ENCODE measurements at places on chromosomes 1 and 21. TPM values are rescaled to one million over a fixed set of nuclear protein-coding genes. Genes with fewer than 3 reads are reported as not detected.

DNA sequence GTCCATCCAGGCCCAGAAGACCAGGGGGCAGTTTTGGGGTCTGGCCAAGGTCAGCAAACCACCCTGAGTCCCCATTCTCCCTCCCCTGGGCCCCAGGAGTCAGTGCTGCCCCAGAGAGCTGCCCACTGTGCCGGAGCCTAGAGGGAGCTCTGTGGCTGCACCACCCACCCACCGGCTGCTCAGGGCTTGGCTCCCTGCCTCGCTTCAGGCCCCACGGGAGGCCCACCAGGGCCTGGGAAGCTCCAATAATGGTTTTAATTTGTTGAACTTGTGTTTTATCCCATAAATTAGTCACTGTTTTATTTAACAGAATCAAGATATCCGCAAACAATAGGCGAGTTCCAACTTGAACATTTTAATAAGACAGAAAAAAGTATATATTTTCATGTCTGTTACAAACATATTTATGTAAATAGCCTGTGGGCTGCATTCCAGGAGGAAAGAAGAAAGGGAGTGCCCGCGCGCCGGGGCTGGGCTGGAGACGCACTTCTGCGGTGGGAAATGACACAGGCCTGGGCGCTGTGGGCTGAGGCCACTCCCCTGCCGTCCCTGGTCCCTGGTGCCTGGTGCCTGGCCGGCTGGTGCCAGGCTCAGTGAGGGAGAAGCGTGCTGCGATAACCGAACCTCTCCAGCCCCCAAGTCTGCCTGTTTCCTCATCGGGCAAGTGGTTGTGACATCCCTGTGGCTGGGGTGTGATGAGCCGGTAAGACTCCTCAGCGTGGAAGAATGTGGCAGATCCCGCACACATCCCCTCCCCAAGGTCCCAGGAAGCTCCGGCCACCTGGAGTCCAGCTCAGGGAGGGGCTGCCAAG, 160.5 kb downstream of the PEX14 start:
- peak; percentile 76 for ATAC-seq

The ATF3 gene
- total RNA-seq = 2.7 TPM

The RXRG gene
- total RNA-seq = 0.24 TPM

GRCh38 chr1:208807446-208808127, 563.4 kb upstream of the PLXNA2 start:
- peak; percentile 93 for ATAC-seq

DNA sequence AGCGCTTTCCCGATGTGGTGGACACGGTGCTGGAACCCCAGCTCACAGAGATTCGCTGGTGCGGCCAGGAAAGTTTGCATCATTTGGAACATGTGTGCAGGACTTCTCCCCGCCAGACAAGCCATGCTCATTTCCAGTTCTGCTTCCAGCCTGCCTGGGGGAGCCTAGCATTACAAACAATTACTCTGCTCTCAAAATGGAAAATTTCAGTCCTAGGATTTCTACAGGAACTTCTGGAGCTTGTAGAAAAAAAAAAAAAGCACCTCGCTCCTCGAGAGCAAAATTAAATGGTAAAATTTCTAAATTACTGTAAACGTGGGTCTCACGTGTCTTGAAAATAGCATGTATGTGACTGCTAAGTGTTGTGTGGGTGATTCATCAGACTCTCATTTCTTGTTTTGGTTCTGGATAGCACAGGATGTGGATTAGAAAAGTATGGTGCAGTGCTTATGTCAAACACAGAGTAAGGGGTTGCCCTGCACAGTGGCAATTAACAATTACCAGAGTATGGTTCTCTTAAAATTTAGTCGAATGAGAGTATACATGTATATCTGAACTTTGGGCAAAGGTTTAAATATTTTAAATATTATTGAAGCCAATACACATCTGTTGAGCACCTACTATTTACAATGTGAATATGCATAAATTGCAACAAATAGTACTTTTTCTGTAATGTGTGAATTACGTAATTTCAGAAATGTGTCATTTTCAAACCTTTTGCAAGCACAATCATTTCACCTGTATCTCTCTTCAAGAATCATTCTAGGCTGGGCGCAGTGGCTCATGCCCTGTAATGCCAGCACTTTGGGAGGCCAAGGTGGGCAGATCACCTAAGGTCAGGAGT, 61.8 kb upstream of the PTGFRN start:
- no peak for ATAC-seq

DNA sequence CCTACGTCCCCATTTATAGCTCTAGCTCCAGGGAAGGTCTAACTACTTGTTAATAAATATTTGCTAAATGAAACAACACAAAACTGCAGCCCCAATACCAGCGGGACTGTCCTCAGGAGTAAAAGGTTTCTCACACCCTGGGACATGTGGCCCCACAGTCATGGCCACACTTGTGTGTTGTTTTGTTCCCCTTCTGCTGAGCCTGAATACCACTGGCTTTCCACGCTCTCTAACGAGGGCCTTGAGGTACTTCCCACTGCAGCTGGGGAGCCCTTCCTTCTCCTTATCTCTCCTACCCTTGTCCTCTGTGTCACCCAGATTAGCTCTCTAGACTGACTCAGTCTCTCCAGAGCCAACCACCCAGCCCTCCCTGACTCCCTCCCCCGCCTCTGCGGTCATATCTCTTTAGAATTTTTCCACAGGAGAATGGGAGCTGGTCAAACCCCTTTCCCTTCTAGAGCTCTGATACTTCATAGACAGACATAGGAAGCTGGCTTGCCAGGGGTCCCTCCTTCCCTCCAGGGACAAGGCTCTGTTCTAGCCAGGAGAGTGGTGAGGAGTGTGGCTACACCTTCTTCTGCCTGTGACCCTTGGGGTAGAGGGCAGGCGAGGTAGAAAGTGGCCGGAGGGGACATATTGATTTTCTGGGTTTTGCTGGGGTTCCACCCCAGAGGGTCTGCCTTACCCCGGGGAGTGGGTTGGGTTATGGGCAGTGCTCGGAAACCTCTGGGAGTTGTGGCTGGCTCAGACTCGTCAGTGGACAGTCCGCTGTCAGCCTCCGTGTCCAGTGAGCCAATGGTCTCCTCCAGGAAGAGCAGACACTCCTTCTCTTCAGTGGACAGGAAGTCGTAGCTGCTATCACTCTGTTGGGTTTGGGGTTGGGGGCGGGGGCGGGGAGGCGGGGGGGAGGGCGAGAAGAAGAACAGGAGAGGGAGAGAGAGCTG, 8.1 kb downstream of the C1orf116 start:
- no peak for ATAC-seq

GRCh38 chr1:113990530-113990929, 11.3 kb downstream of the OLFML3 start:
- ATAC-seq = no peak

DNA sequence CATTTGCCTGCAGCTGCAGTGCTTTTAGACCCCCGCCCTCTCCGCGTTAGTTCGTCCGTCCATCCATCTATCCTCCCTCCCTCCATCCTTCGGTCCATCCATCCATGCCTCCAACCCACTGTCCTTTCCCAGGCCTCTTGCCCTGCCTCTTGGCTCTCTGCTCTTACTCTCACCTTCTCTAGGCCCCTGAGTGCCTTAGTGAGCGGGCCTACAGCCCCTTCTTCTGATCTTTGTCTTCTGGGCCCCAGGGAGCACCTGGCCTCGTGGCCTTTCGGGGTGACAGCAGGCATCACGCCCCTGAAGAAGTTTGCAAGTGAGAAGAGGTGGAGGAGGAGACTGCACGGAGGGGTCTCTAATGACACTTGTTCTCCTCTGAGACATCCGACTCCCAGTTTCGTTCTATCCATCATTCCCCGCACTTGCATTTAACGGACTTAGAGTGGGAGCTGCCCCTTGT, 842 bp downstream of the ATXN7L2 start:
- no peak for ATAC-seq

DNA sequence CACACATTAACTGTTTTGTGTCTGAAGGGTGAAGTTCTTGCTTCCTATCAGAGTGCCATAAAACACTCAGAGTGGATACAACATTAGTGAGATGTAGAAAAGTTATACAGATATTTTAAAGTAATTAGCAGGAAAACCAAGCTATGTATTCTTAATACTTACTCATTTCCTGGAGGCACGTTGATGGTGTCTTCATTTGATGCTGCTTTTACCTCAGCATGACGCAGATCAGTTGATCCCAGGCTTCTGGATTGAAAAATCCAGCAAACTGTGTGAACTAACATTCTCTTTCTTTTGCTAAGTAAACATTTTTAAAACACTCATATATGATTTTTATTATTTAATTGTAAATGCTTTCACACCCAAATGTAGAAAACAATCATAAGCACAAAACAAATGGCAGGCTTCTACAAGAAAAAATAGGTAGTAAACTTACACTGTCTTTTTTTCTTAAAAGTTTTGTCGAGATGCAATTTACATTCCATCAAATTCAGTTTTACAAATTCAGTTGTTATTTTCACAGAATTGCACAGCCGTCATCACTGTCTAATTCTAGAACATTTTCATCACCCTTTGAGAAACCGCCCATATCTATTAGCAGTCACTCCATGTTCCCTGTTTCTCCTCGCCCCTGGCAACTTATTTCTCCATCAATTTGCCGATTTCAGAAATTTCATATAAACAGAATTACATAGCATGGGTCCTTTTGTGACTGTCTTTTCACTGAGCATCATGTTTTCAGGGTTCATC, 198.9 kb downstream of the LRRC7 start:
- no peak for ATAC-seq

The TTC34 gene
- 0.08 TPM for total RNA-seq

- ATAC-seq = no peak
These were observed 19.9 kb downstream of the MYOM3 start for GRCh38 chr1:24091971-24092482.

- no peak for ATAC-seq
These were observed 485.7 kb upstream of the BRINP3 start for GRCh38 chr1:190963321-190963720.

DNA sequence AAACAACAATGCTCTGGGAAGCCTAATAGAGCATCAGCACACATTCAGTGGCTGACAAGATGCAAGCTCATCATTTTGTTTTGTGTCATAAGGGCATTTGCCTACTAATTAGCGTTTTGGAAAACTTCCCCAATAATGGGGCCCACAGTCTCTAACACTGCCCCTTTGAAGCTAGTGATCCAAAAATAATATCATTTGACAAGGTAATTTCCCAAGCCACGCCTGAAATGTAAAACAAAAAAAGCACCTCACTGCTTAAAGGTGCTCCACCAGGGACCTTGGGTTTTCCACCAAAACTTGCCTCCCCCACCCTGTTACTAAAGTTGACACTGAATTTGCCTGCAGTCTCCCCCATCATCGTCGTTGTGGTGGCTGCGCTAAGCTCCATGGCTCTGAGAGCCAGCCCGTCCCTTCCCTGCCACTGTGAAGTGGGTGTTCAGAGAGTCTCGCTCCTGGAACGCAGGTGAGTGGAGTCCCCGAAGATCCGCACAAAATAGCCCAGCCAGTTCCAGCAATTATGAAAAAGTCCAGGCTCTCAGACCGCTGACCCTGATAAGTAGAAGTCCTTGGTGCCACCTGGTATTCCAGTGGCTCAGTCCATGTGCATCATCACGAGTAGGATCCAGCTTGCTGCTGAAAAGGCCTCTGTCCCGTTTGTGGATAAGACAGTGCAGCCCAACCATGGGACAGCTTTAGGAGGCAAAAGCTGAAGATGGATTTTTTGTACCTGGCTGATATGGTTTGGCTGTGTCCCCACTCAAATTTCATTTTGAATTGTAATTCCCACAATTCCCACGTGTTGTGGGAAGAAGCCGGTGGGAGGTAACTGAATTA, 52.2 kb downstream of the RAB3GAP2 start:
- ATAC-seq = no peak

DNA sequence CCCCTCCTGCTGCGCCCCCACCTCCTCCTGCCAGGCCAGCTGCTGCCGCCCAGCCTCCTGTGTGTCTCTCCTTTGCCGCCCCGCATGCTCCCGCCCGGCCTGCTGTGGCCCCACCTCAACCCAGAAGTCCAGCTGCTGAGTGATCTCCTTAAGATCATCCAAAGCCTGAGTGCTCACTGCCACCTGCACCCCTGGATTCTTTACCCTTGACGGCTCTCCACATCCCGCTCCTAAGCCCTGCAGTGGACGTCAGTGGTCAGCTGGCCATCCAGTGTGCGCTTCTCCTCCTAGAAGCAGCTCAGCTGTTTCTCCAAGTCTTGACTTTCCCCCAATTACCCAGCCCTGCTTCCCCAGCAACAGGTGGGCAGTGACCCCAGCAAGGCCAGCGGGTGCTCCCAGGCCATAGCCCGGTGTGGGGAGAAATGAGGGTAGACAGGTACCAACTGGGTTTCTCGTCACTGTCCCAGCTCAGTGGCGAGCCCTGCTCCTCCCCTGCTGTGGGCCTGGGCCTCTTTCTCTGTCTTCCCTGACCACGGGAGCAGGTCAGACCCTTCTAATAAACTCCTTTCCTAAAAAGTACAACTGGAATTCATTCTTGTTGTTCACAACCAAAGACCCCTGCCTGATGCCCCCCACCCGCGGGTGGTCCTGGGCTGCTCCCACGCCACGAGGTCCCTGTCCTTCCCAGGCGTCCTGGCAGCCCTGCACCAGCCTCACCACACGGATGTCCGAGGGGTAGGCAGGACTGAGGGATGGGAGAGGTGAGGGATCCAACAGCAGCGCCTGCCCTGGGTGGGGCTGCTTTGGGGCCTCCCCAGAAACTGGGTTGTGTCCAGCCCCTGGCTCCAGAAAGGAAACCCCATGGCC, 1.4 kb downstream of the KRTAP10-7 start:
- ATAC-seq = no peak

DNA sequence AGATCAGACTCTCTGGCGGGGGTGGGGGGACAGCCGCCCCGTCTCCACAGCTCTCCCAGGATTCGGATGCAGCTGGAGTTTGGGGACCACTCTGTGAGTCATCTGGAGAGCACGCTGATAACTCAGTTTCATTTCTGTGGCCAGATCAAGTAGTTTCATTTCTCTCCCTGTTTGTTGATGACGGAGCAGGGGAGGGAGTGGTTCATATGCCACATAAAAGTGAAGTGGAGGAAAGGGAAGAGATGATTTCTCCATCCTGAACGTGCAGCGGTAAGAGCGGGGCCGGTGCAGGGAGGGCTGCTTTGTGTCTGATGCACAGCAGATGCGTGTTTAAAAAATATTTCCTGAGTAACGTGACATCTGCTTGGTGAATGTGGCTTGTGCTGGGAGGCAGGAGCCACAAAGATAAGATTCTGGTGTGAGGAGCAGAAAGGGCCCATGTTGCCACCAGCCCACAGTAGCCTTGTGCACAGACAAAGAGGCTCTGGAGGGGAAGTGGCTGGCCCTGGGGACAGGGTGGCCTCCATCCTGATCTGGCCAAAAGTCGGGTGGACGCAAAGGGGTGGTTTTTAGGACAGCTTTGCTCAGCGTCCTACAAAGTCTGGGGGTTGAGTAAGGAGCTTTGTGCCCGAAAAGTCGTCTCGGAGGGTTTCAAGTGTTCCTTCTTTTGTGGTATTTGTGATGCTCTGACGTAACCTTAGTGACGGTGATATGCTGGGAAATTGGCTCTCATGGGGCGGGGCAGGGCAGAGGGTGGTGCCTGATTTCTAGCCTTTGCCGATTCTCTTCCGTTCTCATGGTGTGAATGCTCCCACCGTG, at the start of gene MX2:
Gene MX2 (plus strand): TSS at position 242 of the 819 bp plus-strand sequence. CDS start 14,880 bp downstream, outside the sequence.
- peak; percentile 33 for ATAC-seq

DNA sequence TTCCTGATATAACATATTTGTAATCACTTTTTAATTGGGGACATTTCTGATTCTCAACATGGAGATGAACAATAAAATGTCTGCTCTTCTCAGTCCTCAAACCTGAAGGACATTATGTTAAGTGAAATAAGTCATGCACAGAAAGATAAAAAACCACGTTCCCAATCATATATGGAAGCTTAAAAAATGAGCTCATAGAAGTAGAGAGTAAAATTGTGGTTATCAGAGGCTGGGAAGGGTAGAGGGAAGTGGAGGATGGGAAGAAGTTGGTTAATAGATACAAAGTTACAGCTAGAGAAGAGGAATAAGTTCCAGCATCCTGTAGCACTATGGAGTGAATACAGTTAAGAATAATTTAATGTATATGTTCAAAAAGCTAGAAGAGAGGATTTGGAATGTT, 1.5 kb upstream of the CD48 start:
- ATAC-seq = no peak

GRCh38 chr1:151783796-151784195, 6.5 kb downstream of the TDRKH start:
- no peak for ATAC-seq

The FUCA1 gene
- total RNA-seq = 7.7 TPM
